PC-9 (cell line): ENCODE measurements at places on chromosomes 7 and 10.

- no peak for DNase-seq
- no peaks in the 10 kb centered on the region for H3K27me3 ChIP-seq
- H3K27ac ChIP-seq = no peak overlapping the region
- no peaks in the 10 kb centered on the region for H3K36me3 ChIP-seq
These were observed 3.4 kb downstream of the KCNIP2 start for GRCh38 chr10:101840102-101840684.

DNA sequence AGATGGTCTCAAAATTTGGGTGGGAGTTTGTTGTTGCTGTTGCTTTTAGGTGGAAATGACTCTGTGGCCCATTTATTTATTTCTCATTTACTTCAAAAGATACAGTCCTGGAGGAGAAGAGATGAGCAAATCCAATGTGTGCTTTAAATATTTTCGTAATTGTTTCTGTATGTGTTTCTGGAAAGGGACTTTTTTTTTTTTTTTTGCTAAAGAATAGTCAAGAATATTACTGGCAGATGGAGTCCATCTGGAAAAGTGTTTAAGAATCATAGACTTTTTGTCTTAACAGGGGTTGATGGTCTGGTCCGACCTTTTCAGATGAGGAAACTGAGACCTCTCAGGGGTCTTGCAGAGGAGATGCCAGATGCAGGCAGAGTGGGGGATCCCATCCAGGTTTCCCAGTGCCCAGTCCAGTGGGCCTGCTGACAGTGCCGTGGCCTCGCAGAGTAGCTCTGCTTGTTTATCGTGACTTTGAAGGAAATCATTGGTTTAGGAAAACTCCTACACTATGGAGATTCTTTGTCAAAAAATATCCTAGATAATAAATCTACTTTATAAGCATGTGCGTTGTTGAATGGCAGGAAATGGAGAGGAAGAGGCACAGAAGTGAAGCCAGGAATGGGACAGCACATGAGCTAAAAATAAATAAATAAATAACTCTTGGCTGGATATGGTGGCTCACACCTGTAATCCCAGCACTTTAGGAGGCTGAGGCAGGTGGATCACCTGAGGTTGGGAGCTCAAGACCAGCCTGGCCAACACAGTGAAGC, 164.3 kb upstream of the SVIL start:
- H3K4me1 ChIP-seq = peaks cover 25% of the 10 kb centered on the region
- H3K4me3 ChIP-seq = no peak overlapping the region
- no peaks in the 10 kb centered on the region for H3K27me3 ChIP-seq
- no peak overlapping the region for H3K27ac ChIP-seq
- DNase-seq = no peak

DNA sequence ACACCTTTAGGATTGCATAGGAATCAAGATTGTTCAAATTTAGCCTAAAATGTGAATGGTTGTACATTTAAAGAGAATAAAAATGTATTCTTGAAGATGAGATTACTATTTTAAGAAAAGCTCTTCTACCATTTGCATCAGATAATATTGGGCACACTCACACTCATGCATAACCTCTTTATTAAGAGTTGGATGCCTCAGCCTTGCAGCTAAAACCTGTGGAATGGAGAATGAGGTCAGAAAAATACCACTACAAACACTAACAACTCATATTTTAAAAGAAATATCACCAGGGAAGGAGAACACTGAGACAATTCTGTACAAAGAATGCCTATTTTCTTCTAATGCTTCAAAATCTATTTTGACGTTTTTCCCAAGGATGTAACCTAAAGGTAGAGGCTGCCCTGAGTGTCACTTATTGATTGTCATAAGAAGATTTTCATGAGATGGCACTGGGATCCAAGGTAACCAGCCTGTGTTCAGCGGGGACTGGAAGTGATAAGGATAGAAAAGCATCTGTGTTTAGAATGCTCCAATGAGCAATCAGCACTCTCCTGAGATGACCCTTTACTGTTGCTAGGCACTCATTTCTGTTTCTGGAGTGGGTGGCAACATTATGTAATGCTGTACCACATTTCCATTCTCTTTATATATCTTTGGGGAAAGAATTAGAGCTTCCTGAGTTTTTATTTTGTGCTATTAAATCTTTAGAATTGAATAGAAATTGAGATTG, 26.6 kb downstream of the REEP3 start:
- H3K4me1 ChIP-seq = peaks cover 19% of the 10 kb centered on the region
- H3K27ac ChIP-seq = no peak overlapping the region
- peaks cover 3% of the 10 kb centered on the region; the same call in 1 of the 2 replicates for H3K36me3 ChIP-seq
- no peaks in the 10 kb centered on the region for H3K27me3 ChIP-seq

DNA sequence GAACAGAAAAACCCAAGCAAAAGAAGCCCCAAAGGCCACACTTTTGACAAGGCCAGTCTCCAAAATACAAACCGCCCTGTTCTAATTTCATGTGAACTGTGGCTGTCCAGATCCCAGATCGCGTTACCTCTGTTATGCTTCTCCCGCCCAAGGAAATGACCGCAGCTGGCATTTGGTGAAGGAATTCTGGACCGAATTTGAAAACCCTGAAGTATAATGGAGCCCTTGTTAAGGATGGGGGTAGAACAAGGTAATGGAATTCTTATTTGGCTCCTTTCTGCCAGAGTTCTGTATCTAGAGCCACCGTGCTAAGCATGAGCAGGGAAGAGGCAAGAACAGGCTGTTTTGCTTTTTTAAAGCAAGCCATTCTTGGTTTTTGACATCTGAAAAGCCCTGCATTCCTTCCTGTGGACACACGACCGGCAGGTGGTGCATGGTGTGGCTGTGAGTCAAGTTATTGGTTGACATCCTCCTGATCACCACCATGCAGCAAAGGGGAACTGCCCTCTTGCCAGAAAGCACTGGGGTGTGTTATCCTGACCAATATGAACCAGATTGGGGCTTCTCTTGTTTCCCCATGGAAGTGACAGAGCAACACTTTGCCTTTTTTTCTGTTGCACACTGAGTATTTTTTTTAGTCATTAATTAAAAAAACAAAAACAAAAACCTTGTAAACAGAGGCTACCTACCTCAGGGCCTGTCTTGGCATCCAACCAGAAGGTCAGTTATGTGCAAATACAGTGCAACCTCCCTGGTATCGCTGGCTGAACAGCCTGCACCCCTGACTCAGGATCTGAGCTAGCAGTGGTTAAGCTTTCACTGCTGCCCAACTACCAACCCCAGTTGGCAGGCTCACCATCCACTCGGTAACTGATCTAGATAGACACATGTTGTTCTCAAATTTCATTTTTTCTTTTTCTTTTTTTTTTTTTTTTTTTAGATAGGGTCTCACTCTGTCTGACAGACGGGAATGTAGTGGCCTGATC, 14.2 kb downstream of the UCMA start:
- no peaks in the 10 kb centered on the region for H3K4me1 ChIP-seq
- no peaks in the 10 kb centered on the region for H3K36me3 ChIP-seq
- no peak for DNase-seq
- H3K27me3 ChIP-seq = no peaks in the 10 kb centered on the region
- H3K27ac ChIP-seq = no peak overlapping the region

DNA sequence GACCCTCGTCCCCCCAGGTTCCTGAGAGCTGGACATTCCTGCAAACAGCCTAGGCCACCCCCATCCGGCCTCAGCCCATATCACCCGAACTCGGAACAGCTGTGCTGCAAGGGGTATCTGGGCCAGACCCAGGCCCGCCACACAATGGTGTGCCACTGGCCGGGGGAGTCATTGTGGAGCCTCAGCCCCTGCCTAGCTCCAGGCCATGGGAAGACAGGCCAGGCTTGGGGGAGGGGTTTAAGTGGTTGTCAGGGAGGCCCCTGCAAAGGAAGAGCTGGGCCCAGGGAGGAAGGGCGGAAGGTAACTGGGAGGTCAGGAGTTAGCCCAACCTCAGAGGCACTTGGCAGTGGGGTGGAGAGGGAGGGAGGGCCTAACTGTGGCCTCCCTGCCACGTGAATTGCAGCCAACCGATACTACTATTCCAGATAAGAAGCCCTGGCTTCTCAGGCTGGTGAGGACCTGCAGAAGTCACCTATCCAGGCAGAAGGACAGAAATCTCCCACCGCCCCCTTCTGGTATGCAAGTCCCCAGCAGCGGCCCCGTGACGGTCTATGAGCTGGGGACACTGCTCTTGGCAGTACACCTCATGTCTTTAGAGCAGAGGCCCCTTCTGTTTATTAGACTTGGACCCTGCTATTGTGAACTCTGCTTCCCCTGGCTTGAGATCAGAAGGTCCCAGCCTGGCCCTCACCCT, 26.8 kb downstream of the VSIR start:
- no peak for DNase-seq
- H3K27ac ChIP-seq = no peak overlapping the region
- no peaks in the 10 kb centered on the region for H3K4me1 ChIP-seq
- no peaks in the 10 kb centered on the region for H3K27me3 ChIP-seq
- H3K4me3 ChIP-seq = no peak overlapping the region
- H3K36me3 ChIP-seq = no peaks in the 10 kb centered on the region

DNA sequence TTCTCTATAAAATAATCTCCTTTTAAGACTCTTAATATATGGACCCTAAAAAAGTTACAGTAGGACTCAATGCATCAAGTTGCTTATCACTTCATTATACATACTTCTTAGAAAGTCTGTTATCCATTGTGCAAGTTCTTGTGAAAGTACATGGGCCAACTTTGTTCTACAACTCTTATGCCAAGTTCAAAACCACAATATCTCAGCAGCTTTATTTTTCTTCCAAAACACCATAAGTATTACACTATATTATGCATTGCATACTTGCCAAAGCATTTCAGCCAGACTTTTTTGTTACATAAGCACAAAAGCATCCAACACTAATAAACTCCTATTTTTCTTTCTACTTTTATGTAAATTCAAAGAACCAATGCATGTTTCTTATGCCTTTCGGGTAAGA, 94.4 kb downstream of the AHR start:
- no peak overlapping the region for H3K27ac ChIP-seq
- no peaks in the 10 kb centered on the region for H3K4me1 ChIP-seq
- H3K4me3 ChIP-seq = no peak overlapping the region
- H3K36me3 ChIP-seq = no peaks in the 10 kb centered on the region
- DNase-seq = no peak

DNA sequence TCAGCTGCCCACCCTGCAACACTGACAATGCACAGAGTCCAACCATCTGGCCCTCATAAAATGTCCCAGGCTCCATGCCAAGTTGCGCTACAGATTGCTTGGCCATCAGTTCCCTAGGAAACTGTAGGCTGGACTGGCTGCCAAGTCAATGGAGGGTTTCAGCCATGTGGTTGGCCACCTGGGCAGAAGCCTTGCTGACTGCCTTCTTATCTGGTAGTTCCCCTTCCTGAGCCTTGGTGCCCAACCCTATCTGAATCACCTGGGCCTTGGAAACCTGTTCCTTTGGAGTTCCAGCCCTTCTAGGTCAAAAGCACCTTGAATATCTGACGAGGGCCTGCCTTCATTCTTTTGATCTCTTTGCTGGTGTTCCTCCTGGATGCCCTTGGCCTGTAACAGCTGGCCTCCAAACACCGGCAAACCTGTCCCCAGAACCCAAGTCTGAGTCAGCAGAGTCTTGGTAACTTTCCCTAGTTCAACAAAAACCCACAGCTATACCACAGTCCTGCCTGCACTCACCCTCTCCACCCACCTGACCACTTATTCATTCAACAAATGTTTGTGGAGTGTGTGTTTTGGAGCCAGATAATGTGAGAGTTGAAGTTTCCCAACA, 37.4 kb upstream of the KDM7A start:
- no peak overlapping the region for H3K4me3 ChIP-seq
- peak overlapping the region; percentile 6; the same call in 1 of the 2 replicates for H3K27ac ChIP-seq
- H3K4me1 ChIP-seq = peaks cover 15% of the 10 kb centered on the region; the same call in 1 of the 2 replicates
- no peaks in the 10 kb centered on the region for H3K36me3 ChIP-seq

DNA sequence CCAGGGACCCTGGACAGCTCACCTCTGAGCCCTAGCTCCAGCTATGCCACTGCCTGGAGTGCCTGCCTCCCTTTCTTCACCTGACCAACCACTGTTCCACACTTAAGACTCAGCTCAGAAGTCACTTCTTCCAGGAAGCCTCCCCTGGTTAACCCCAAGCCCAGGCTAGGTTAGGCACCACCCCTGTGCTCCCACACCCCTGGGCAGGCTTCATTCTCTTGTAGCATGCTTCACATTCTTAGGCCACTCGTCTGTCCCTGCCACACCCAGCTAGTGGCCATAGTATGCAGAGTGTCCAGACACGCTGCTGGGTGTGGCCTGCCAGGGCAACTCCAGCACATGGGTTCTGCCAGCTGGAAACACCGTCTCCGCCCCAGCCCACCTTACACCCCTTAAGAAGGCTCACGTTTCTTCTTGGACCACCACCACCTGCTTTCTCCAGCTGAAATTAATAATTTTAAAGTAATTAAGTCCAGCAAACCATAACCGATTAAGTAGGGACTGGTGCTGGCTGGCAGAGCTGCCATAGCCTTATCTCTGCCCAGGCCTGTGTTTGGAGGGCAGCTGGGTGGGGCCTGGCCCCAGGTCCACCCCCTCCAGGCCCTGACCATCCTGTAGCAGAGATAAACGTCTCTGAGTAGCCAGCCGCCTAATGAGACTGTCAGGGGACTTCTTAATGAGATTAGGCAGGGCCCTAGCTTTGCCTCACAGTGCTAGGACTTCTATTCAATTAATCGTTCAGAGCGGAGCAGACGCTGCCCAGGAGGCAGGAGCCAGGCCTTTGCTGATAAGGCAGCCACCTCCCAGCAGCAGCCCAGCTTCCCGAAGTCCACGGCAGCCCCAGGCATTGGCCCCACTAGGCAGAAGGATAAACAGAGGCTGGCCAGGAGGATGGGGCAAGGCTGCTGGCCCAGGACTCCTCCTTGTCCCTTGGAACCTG, 20.5 kb downstream of the GRID1 start:
- peaks cover 12% of the 10 kb centered on the region; the same call in 1 of the 2 replicates for H3K4me1 ChIP-seq
- H3K4me3 ChIP-seq = no peak overlapping the region

- no peaks in the 10 kb centered on the region for H3K36me3 ChIP-seq
- no peak for DNase-seq
- no peaks in the 10 kb centered on the region for H3K27me3 ChIP-seq
- no peak overlapping the region for H3K27ac ChIP-seq
These were observed 20.5 kb downstream of the TLL2 start for GRCh38 chr10:96493254-96493653.

GRCh38 chr7:128911423-128912031, 1.0 kb upstream of the KCP start:
- no peak overlapping the region for H3K27ac ChIP-seq
- no peak overlapping the region for H3K4me3 ChIP-seq
- no peaks in the 10 kb centered on the region for H3K4me1 ChIP-seq
- no peaks in the 10 kb centered on the region for H3K36me3 ChIP-seq
- H3K27me3 ChIP-seq = peaks cover 10% of the 10 kb centered on the region
- no peak for DNase-seq

GRCh38 chr7:105675934-105676371, 94.7 kb upstream of the EFCAB10 start:
- H3K27ac ChIP-seq = no peak overlapping the region
- no peaks in the 10 kb centered on the region for H3K27me3 ChIP-seq
- no peaks in the 10 kb centered on the region for H3K36me3 ChIP-seq

- no peak for DNase-seq
- no peaks in the 10 kb centered on the region for H3K4me1 ChIP-seq
- no peaks in the 10 kb centered on the region for H3K36me3 ChIP-seq
- no peaks in the 10 kb centered on the region for H3K27me3 ChIP-seq
- no peak overlapping the region for H3K27ac ChIP-seq
- no peak overlapping the region for H3K4me3 ChIP-seq
These were observed 24.3 kb downstream of the CTTNBP2 start for GRCh38 chr7:117848941-117849340.

- peak overlapping the region; percentile 66; the same call in 1 of the 2 replicates for H3K4me3 ChIP-seq
- H3K36me3 ChIP-seq = no peaks in the 10 kb centered on the region
- no peaks in the 10 kb centered on the region; the same call in 1 of the 2 replicates for H3K4me1 ChIP-seq
- no peak overlapping the region for H3K27ac ChIP-seq
- no peak for DNase-seq
These were observed 6.8 kb downstream of the LDB1 start for GRCh38 chr10:102113261-102113955.

- no peaks in the 10 kb centered on the region for H3K36me3 ChIP-seq
- no peaks in the 10 kb centered on the region for H3K27me3 ChIP-seq
These were observed 6.4 kb upstream of the NT5C2 start for GRCh38 chr10:103199488-103199887.
